Activated CD4-positive, CD25-positive, alpha-beta regulatory T cell treated with anti-CD3 and anti-CD28 coated beads, Interleukin-2, amount 50 U/mL, for 24 hours (primary cell): ENCODE measurements at places on chromosomes 7 and 10.

- no peak for ATAC-seq
These were observed 157.3 kb downstream of the TMEM178B start for GRCh38 chr7:141231018-141231792.

- no peak for ATAC-seq
These were observed 126.8 kb upstream of the PCLO start for GRCh38 chr7:83289419-83289993.

GRCh38 chr7:129903935-129904334, 48.8 kb downstream of the UBE2H start:
- no peak for ATAC-seq

DNA sequence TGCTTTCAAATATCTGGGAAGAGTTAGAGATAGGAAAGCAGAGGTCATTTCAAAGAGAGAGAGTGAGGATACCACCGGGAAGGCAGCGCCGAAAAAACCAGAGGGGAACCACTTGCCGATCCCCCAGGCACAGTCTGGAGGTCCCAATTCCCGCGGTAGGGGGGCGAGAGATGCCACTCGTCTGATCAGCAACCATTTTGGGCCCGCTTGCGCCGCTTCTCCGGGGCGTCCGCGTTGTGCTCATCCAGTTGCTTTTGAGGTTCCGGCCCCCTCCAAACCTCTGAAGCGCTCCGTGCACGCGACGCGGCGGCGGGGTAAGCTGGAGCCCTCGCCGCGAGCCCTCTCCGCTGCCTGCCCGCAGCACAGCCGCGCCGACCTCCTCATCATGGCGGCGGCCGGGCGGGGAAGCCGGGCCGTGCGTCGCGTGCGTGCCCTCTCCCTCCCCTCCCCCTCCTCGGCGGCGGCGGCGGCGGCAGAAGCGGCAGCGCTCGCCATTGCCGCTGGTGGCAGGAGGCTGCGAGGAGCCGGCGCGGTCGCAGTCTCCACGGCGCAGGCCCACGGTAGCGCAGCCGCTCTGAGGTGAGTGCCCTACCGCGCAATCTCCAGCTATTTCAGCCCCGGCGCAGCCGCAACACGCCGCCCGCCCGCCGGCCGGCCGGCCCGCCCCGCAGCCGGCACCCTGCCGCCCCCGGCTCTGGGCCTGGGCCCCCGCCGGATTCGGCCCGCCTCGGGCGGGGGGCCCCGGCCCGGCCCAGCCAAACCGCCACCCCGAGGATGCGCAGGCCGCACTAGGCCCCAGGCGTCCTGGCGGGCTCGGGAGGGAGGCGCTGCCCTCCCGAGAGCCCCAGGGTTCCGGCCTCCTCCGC, at the start of gene NRF1:
Gene NRF1, plus strand, starts transcription at position 475 of the 866 bp plus-strand sequence. CDS start 45,632 bp downstream, outside the sequence.
- ATAC-seq: peak; percentile 88

- ATAC-seq: no peak
These were observed 30.8 kb downstream of the CASD1 start for GRCh38 chr7:94540428-94540827.

GRCh38 chr10:6247041-6247712, 44.4 kb downstream of the PFKFB3 start:
- ATAC-seq: no peak

GRCh38 chr7:41921453-41921981, 218.6 kb upstream of the INHBA start:
- ATAC-seq: no peak

- ATAC-seq: peak; percentile 36
These were observed 14.0 kb downstream of the GATAD1 start for GRCh38 chr7:92461027-92462003.

GRCh38 chr10:94005050-94005449, 11.3 kb downstream of the PLCE1 start:
- ATAC-seq: no peak

- no peak for ATAC-seq
These were observed 209.9 kb downstream of the ZNF365 start for GRCh38 chr10:62583876-62584615.

DNA sequence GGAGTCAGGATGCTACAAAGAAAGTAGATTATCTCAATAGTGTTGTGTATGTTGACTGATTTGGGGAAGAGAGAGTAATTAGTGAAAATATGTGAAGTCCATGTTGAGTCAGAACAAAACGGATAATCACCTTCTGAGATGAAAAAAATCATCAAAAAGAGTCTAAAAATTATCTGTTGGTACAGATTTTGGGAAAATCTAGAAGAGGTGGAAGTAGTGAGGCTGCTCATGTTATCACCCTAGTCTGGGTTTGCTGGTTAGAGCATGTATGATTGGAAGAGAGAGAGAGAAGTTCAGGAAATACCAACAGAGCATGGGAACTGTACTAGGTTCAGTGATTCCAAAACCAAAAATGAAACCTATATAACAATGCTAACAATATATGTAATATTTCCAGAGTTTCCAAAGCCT, 12.3 kb downstream of the RPA3 start:
- ATAC-seq: no peak

DNA sequence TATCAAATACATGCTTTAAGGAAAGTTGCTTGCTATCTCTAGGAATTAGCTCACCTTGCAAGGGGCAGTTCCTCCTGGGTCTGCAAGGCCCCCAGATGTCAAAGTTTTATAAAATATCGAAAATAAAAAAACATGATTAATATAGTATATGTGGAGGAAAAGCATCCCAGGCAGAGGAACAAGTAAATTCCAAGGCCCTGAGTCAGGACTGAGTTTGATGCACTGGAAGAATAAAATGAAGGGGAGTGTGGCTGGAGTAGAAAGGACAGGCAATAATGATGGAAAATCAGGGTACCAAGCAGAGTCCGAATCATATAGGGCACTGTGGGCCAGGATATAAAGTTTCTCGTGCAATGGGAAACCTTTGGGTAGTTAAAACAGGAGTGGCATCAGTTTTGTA, 112.4 kb upstream of the EEPD1 start:
- no peak for ATAC-seq

- ATAC-seq: no peak
These were observed 107.1 kb downstream of the RAB18 start for GRCh38 chr10:27611236-27611635.

DNA sequence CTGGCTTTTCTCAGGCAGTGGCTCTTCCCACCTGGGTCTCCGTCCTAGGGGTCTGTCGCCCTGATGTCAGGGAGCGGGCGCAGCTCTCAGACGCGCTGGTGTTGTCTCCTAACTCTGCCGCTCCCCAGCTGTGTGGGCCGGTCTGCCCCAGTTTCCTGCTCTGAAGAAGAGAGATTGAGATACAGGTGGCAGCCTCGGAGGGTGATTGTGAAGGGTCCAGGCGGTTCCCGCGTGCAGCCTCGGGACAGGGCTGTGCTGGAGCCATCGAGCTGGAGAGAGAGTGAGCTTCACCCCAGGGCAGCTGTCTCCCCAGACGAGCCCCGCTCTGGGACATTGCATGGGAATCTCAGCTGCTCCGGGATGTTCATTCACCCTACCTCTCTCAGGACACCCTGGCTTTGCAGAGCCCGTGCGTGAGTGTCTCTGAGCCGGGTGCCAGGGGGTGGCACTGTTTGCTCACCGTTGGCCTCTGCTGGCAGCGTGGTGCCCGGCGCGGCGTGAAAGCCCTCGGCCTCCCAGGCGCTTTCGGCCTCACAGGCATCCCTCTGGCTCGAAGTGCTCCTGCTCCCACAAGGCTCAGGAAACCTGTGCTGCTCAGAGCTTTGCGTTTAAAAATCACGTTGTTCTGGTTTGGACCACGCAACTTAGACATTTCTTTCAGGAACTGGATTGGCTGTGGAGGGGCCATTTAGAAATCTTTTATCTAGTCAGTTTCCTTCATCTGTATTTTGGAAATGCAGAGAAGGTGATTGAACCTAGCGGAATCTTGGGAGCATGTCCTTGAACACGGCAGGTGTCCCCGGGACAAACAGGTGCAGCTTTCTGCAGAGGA, 33.8 kb upstream of the ZFAND2A start:
- peak; percentile 35 for ATAC-seq

- no peak for ATAC-seq
These were observed 93.8 kb upstream of the SVIL start for GRCh38 chr10:29728541-29729049.

DNA sequence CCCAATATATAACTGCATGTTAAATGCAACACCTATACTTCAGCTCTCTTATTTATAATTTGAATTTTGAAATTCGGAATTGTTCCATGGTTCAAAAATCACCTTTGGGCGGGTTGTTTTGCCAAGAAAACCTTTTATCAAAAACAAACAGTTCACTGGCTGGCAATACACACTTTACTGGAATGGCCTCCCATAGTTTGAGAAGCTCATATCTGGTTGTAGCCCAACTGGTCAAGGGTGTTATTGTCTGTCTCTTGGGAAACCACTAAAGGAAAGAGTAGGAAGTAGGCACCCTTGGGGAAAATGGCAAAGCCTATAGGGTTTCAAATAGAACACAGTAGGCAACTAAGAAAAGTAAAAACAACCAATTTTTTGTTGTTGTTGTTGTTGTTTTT, 117.9 kb downstream of the HIPK2 start:
- ATAC-seq: no peak

GRCh38 chr7:129530795-129531391, 28.6 kb downstream of the SMKR1 start:
- ATAC-seq: peak; percentile 99

GRCh38 chr7:22364900-22365299, 7.9 kb upstream of the RAPGEF5 start:
- ATAC-seq: no peak

GRCh38 chr10:28930514-28931495, 253.5 kb downstream of the BAMBI start:
- ATAC-seq: no peak

GRCh38 chr10:110008518-110009339, 945 bp downstream of the ADD3 start:
- ATAC-seq: no peak

GRCh38 chr7:37930226-37930948, 9.9 kb downstream of the EPDR1 start:
- no peak for ATAC-seq

- ATAC-seq: no peak
These were observed 126.9 kb upstream of the ADCY1 start for GRCh38 chr7:45447296-45447695.

DNA sequence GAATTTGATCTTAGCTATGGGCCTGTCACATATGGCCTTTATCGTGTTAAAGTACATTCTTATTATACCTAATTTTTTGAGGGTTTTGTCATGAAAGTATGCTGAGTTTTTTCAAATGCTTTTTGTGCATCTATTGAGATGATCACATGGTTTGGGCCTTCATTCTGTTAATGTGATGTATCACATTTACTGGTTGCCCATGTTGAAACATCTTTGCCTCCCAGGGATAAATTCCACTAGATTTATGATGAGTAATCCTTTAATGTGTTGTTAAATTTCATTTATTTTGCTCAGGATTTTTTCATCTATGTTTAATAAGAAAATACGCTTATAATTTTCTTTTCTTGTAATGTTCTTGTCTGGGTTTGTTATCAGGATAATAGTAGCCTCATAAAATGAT, 442.0 kb downstream of the MDFIC start:
- ATAC-seq: no peak

DNA sequence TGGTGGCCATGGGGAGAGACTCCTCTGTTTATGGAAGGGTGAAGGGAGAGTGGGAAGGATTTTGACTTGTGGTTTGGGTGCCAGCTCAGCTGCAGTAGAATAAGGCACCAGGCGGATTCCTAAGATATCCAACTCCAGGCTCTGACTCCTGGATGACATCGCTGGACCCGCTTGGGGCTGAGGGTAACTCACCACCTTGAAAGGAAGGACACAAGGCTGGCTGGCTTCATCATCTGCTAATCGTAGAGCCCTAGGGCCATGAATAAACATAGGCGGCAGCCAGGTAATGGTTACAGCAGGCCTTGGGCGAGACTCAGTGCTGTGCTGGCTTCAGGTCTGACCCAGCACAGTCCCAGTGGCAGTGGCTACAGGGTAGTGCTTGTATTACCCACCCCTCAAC, 16.7 kb upstream of the LIPK start:
- no peak for ATAC-seq
